ENCODE measurements at places on chromosomes 5 and 9.

DNA sequence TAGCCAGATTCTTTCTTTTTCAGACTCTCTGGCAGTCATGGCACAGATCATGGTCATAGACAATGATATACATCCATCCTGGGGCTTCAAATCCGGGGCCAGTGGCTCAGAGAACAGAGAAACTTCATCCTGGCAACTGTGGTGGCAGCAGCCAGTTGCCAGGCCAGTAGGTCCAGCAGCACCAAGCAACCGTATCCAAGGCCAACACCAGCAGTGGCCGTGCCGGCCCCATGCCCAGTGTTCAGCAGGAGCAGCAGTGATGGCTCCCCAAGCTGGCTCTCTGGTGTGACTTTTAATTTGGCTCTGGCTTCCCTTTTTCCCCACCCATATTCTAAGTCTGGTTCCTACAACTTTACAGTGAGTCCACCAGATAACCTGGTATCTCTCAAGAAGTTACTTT, 300.5 kb downstream of the DEPDC1B start:
- DNase-seq, result no peak

GRCh38 chr5:91313757-91314673, 69.1 kb downstream of the ARRDC3 start:
- peak; percentile 40 for DNase-seq

DNA sequence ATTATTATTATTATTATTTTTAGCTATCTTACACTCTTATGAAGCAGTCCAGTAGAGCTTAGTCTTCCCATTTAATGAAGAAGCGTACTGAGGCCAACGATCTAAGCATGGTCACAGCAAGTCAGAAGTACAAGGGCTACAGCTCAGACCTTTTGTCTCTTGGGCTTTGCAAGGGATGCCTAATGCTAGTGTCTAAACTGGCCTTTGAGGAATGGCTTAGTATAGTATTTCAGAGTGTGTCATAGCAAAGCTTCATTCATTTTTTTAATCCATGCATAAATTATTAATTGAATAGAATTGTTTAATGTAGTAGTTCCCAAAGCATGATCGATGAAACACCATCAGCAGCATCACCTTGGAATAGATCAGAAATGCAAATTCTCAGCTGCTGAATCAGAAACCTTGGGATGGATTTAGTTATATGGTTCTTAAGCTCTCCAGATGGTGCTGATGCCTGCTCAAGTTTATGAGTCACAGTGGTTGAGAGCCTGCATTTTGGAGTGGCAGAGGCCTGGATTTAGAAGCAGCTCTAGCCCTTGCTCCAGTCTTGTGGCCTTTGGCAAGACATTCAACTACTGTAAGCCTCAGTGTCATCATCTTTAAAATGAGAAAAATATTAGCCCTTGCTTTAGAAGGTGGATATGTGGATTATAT, 6.1 kb downstream of the IL12B start:
- DNase-seq, result no peak

- no peak for DNase-seq
Observed at GRCh38 chr9:96294159-96294545, 7.8 kb downstream of the HSD17B3 start.

- DNase-seq, result no peak
Observed at GRCh38 chr9:224582-225520, 10.2 kb downstream of the DOCK8 start.

- DNase-seq, result no peak
Observed at GRCh38 chr9:128216781-128217553, 13.8 kb downstream of the DNM1 start.

DNA sequence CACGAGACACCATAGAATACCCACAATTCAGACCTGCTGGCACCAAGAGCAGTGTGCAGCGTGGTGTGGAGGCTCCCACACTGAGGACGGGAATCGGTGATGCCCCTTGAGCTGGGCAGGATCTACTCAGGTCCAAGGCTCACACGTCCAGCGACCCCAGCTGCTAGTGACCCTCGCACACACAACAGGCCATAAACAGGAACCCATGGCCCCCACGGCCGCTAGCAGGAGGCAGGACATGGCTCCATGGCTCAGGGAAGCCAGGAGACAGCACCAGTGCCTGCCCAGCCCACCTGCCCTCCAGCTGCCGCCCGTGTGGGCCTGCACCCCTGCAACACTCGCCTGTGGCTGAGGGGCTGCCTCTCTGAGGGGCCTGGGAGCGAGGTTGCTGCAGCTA, 43.4 kb upstream of the SLC9A3 start:
- DNase-seq, result no peak

- DNase-seq, result no peak
Observed at GRCh38 chr9:6870650-6871477, 113.1 kb downstream of the KDM4C start.

DNA sequence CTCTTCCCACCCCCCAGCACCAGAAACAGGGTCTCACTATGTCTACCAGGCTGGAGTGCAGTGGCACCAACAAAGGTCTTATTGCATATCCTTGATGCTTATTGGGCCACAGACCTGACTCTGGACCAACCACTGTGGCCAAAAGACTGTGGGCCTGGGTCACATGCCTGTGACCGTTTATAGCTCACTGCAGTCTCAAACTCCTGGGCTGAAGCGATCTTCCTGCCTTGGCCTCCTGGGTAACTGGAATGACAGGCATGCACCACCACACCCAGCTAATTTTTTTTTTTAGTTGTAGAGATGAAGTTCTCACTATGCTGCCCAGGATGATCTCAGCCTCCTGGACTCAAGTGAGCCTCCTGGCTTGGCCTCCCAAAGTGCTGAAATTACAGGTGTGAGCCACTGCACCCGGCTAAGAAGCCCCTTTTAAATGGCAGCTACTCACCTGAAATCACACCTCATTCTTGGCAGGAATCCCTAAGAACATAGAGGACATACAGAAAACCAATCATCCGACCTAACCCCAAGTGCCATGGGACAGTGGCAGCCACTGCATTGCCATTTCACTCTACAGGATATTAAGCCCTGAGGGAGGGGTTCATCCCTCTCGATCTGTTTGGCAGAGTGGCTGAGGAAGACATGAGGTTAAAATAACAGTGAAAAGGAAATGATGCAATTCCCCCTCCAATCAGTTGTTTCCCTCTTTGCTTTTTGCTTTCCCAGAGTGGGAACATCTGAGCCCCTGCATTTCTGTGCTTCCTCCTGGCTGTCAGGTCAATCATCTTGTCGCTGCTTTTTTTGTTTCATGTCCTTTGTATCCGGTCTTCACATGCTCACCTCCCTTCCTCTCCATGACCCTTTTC, 74.6 kb downstream of the LRRC70 start:
- DNase-seq, result no peak

- DNase-seq, result no peak
Observed at GRCh38 chr9:137705443-137705863, 86.6 kb downstream of the EHMT1 start.

- DNase-seq, result no peak
Observed at GRCh38 chr9:129236441-129237145, 58.5 kb upstream of the IER5L start.

DNA sequence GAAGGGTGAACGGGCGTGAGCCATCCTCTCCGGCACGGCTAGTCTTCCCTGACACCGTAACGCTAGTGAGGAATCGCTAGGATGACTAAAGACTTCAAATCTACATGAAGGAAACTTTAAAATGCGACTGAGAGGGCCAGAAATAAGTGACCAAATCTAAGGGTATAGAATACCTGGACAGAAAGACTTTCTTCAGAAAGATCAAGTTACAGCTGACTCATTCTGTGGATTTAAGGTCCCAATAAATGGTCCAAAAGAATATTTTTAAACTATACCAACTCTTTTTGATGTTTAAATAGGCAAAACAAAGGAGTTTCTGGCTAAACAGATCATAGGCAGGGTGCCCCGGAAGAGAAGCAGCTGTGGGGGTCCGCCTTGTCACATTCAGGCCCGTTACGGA, 38.9 kb upstream of the CEP72 start:
- DNase-seq, result no peak

DNA sequence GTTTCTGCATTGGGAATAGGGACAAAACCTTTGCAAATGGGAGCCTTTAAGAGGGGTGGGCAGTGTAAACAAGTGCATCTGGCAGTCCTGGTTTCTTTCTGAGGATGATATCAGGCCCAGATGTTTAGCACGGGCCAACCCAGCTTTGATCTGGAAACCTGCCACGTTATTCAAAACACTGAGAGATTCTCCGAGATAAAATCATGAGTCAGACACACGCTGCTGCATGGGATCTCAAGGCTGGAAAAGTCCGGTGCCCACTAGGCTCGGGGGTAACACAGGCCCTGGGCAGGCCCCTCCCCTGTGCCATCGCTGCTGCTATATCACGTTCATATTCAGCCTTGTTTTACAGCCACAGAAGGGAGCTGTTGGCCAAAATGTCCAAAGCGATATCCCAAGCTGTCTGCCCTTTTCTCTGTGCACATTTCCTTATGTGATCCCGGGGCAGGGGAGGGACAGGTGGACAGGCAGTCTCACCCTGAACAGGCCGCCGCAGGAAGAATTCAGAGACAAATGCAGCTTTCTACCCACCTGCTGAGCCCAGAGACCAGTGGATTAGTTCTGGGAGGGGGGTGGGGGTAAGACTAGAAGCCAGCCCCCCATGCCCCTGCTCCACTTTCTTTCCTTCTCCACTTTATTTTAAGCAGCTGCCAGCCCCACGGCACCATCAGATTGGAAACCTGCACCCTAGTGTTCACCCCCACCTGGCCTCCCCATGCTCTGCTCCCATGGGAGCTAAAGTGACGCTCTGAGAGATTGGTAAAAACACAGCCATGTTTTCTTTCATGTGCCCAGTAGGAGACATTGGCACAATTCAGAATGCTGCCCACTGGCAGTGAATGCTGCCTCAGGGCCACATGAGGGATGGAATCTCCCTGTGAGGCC, 63.1 kb downstream of the TMOD1 start:
- no peak for DNase-seq

GRCh38 chr5:155696362-155696761, 630.6 kb upstream of the SGCD start:
- DNase-seq, result no peak

- no peak for DNase-seq
Observed at GRCh38 chr9:74838351-74838750, 49.4 kb downstream of the TRPM6 start.

GRCh38 chr5:177249761-177250537, 53.6 kb downstream of the RAB24 start:
- no peak for DNase-seq

DNA sequence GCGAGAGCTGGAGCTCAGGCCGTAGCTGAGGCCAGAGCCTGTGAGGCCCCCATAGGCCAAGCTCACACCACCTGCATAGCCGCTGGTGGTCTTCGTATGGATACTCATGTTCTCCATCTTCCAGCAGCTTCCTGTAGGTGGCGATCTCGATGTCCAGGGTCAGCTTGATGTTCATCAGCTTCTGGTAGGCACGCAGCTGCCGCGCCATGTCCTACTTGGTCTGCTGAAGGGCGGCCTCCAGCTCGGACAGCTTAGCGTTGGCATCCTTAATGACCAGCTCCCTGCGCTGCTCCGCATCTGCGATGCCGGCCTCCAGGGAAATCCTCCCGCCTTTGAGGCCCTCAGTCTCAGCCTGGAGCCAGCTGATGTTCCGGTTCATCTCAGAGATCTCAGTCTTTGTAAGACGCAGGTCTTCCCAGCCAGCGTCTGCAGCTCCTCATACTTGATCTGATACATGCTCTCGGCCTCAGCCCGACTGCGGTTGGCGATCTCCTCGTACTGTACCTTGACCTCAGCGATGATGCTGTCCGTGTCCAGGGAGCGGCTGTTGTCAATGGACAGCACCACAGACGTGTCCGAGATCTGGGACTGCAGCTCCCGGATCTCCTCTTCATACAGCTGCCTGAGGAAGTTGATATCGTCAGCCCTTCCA, 172.1 kb downstream of the PPP2R2B start:
- no peak for DNase-seq

GRCh38 chr9:123406016-123406415, 50.0 kb downstream of the CRB2 start:
- DNase-seq, result no peak

DNA sequence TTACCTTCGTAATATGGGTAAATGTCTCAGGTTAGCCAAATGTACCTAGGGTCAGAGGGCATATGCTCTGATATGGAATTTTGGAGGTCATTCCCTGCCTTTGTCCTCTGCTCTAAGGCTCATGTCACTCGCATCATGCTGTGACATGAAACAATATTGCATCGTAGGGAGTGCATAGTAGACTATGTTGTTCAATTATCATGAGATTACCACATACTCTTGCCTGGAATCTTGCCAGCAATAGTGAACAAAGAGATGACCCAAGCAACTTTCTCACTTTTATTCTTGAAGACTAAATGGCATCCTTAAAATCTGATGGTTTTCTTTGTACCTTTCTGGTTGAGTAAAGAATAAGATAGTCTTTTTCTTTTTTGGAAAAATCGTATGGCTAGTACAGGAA, 27.6 kb downstream of the ZNF462 start:
- DNase-seq, result no peak

GRCh38 chr5:82111191-82111590, 139.4 kb downstream of the ATG10 start:
- DNase-seq, result no peak

DNA sequence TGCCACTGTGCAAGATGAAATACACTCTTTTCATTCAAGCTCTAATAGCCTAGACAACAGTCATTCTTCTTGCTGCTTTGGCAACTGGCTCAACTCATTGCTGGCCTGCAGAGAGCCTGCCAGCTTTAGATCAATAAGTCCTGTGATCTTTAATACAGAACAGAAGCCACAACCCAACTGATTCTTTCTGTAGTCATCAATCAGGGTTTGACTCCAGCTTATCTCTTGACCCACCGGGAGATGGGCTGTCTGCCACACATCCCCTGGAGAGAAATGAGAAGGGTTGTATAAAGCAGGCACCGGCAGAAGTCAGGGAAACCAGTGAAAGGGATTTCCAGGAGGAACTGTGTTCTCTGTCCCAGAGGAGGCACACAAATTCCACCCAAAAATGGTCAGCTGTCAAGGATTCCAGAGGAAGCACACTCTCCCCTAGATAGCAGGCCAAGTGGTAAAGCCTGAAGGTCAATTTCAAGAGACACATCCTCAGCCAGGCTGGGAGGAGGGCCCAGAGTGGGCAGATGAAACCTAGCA, 24.5 kb downstream of the LHFPL2 start:
- DNase-seq, result no peak

- DNase-seq, result no peak
Observed at GRCh38 chr9:16197578-16198370, 644.9 kb downstream of the CCDC171 start.

GRCh38 chr9:96777426-96777864, 442 bp downstream of the ZNF510 start:
- DNase-seq, result no peak

DNA sequence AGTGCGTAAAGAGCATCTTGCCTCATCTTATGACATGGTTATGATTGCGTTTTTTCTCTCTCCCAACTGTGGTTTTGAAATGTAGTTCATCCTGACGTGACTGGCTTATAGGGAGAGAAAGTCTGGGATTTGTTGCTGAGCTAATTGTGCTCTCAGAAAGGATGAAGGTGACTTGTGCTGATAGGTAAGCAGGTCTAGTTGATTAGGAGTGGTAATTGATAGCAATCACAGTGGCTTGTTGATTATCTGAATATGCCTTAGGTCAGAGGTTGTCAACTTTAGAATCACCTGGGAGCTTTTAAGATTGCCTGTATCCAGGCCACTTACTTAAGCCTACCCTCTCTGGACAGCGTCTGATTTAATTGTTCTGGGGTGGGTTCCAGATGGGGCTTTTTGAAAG, 117.8 kb downstream of the TLE4 start:
- no peak for DNase-seq

- no peak for DNase-seq
Observed at GRCh38 chr5:111953351-111954127, 196.5 kb upstream of the NREP start.

All from activated naive CD4-positive, alpha-beta T cell (primary cell).